ENCODE measurements at places on chromosomes 1 and 21.

DNA sequence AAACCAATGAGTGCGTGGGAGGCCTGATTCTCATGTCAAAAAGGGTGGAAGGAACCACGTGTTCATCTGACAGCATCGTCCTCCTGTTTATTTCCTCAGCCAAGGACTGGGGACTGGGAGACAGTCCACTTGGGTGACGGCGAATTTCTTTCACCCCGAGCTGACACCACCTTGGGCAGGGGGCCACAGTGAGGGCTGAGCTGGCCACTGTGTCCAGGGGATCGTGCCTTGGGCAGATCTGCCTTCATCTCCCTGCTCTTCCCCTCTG, 122.1 kb downstream of the SIM2 start:
- DNase-seq, result no peak

GRCh38 chr1:246117066-246117791, 389.9 kb downstream of the SMYD3 start:
- no peak for DNase-seq

GRCh38 chr1:182586380-182586779, 2.7 kb downstream of the RNASEL start:
- no peak for DNase-seq

GRCh38 chr1:150778409-150778808, 12.8 kb upstream of the CTSS start:
- no peak for DNase-seq

DNA sequence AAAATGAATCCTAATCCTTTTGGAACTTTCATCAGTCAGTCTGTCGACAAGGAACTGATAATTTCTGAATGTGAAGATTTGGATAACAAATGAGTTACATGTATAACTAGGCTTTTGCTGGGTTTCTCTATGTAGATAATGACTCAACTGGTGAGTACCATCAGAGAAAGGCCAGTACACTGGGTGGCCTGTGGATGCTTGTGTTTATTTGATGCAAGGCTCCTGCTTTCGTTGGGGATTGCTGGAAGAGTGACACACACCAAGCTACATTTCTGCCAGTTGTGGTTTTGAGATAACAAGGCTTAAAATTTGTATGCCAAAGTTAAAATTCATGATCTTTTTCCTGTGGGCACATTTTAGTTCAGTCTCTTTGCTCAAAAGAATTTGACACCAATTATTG, 115.7 kb upstream of the UBE2U start:
- DNase-seq, result no peak

DNA sequence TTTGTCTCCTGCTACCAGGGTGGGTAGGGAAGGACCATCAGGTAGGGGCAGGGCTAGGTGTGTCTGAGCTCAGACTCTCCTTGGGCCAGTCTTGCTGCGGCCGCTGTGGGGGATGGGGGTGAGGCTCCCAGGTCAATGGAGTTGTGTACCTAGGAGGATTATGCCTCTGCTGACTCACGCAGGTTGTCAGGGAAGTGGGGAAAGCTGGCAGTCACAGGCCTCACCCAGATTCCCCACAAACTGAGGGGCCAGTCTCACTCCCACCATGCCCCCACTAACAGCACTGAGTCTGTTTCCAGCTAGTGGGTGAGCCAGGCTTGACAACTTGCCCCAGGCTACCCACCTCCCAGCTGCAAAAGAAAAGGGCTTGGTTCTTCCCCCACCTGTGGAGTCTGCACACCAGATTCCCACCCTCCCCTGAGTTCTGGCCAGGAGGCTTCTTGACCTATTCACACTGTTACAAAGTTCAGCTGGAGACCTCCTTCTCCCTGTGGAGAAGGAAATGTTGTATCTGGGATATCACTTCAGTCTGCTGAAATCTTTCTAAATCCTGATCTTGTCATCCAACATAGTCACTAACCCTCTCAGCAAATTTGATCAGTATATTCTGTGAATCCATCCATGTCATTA, 69.2 kb upstream of the GJA8 start:
- DNase-seq, result no peak

DNA sequence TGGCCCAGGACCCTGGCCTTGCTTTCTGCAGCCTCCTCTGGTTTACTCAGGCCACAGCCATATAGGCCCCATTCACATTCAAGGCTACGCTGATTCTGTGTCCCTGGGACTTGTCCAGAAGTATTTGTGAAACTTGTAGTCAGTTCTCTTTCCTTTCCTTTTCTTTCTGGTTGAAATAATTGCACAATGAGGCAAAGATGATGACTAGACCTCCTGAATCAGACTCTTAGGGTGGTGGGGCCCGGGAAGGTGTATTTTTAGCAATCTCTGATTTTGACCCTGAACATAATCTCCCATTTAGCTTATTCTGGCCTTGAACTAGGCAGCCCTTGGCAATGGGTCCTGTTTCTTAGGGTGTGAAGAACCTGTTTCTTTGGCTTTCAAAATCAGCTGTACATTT, 39.9 kb downstream of the STUM start:
- DNase-seq, result no peak

GRCh38 chr1:93638981-93639380, 42.7 kb downstream of the BCAR3 start:
- DNase-seq, result no peak

DNA sequence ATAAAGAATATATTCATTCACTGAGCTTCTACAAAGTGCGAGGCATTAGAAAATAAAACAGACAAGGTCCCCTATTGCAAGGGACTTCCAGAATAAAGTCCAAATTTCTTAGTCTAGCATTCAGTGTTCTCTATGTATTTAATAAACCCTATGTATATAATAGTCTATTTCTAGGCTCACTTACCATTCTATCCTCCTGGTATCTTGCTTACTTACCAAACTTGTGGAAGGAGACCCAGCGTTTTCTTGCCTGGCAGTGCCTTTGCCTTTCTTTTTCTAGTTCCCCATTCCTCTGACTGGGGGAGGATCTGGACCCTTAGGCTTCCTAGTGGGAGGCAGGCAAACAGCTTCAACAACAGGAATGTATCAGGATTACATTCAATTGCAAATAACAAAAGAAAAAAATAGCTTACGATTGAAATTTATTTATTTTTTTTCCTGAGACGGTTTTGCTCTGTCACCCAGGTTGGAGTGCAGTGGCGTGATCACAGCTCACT, 690 bp upstream of the RNF19B start:
- no peak for DNase-seq

DNA sequence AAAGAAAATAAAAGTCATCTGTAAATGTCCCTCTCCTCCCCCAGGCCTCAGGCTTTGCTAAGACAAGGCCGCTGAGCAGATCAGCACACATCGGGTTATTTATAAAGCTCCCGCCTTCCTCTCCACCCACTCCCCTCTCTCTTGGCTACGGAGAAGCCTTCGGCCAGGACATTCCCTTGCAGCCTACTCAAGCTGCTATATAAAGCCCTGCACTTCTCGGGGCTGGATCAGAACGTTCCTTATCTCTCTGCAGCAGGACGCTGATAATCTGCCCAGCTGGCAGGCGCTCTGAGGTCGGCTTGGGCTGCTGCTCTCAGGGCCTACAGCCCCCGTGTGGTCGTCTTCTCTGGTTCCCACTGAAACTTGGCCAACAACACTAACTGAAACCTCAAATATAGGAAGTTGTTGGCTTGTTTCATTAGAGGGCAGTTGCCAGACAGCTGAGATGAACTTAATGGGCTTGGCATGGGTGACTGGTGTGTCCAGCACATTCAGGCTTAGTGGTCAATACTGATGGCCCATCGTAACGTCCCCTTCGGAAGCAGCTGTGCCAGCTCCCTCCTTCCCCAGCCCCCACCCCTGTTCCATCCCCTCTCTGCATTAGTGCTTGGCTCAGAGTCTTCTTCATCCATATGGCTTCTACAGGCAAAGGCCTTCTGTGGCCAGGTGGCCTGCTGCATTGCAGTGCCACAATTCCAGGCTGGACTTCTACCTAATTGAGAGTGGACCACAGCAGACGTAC, 64.6 kb downstream of the IER5 start:
- DNase-seq, result peak; percentile 58

DNA sequence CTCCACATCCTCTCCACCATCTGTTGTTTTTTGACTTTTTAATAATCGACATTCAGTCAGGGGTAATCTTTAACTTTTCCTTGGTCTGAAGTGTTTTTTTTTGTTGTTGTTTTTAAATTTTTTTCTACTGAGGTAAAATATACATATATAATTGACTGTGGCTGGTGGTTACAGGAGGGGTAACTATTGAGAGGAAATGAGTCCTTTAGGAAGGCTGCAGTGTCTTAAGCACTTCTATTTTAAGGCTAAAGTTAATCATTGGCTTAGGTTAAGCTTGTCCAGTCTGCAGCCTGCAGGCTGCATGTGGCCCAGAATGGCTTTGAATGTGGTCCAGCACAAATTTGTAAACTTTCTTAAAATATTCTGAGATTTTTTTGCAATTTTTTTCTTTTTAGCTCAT, 172.5 kb downstream of the CTH start:
- no peak for DNase-seq

GRCh38 chr1:193419295-193419694, 232.9 kb upstream of the B3GALT2 start:
- DNase-seq, result no peak

DNA sequence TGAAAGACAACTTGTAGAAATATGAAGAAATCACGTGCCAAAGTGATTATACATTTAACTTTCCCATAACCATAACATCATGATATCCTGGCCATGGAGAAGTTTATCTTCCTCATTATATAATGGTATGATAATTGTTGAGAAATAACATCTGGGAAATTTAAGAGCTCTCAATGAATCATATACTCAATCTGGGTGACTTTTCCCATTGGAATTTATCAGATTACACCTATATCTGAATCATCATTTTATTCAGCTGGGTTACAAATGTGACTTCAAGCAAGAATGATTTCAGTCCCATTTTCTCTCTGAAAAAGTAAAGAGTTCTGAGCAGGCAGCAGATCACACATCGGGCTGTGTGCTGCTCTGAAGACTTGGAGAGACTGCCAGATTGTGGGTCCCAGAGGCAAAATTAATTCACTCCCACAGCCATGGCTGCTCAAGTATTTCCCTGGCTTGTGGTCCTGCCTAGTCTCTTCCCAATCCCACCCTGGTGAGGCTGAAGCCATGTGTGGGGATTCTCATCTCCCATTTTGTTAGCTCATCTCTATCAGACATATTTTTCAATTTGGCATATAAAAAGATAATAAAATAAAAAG, 278.0 kb downstream of the MRPL39 start:
- no peak for DNase-seq

DNA sequence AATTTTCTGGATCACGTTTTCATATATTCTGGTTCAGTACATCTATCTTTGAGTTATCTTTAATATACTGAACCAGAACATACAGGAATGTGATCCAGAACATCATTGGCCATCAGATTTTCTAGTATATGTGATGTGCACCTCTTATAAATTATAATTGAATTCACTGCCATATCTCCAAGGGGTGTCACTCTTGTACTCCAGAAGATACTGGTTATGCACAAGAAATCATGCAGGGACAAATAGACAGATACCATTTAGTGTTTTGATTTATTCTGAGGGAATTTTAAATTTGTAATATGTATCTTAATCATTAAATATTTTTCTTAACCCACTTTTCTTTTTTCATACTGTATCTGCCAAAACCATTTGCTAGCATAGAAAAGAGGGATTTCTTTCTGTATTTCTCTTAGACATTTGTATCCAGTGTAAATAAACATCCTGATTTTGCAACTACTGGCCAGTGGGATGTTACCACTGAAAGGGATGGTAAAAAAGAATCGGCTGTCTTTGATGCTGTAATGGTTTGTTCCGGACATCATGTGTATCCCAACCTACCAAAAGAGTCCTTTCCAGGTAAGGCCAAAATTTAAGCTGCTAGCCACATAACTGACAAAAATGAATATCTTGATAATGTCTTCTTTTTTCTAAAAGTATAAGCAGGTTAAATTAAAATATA, 16.7 kb downstream of the FMO3 start:
- DNase-seq, result no peak

DNA sequence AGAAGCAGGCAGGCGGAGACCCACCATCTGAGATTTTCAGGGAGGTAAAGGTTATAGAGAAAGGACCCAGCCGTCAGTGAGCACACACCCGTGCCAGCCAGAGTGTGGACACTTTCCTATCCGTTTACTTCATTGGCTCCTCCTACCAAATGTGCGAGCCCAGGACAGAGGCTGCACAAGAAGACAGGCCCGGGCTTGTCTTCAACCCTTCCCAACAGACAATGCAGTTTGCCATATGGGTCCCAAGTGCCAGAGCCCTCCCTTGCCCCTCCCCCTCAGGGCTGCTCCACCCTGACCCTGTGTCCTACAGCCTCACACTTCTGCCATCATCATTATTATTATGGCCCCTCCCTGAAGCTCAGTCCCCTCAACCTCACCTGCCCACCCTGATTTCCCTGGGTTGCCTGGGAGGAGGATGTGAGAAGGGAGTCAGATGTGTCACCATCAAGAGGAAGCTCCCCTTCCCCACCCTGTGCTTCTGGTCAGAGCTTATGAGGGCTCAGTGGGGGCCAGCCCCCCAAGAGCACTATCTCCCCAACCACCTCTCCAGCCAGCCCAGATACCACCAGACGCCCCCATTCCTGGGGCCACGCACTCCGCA, 9.4 kb downstream of the LAPTM5 start:
- peak; percentile 64 for DNase-seq

DNA sequence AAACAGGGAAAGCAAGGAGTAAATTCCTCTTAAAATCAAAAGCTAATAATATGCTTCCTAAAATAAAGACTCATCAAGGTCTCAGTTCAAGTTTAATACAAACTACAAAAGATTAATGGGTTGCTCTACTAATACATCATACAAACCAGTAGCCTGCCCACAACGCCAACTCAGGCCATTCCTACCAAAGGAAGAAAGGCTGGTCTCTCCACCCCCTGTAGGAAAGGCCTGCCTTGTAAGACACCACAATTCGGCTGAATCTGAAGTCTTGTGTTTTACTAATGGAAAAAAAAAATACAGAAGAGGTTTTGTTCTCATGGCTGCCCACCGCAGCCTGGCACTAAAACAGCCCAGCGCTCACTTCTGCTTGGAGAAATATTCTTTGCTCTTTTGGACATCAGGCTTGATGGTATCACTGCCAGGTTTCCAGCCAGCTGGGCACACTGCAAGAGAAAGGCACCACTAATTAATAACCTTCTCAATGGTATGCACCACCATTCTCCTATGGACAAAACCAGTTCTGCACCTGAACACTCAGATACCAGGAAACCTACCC, 10.6 kb downstream of the PRDX1 start:
- DNase-seq, result no peak

DNA sequence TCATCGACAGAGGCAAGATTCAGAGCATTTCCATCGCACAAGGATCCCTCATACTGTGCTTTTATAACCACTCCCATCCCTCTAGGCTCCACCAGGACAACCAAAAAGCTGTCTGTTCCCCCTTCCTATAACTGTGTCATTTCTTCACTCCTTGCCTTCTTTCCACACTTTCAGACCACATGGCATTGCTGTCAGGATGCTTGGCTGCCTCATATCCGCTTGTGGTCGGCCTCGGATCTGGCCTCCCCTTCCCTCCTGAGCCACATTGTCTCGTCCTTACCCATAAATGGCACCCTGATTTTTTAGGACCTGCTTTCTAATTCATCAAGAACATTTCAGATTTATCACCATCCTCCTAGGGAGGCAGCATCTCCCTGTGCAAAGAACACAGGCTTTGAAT, 80.5 kb downstream of the HIVEP3 start:
- DNase-seq, result no peak

GRCh38 chr1:17365293-17365692, 6.7 kb upstream of the PADI6 start:
- no peak for DNase-seq
